ENCODE measurements at places on chromosomes 6 and 20.

DNA sequence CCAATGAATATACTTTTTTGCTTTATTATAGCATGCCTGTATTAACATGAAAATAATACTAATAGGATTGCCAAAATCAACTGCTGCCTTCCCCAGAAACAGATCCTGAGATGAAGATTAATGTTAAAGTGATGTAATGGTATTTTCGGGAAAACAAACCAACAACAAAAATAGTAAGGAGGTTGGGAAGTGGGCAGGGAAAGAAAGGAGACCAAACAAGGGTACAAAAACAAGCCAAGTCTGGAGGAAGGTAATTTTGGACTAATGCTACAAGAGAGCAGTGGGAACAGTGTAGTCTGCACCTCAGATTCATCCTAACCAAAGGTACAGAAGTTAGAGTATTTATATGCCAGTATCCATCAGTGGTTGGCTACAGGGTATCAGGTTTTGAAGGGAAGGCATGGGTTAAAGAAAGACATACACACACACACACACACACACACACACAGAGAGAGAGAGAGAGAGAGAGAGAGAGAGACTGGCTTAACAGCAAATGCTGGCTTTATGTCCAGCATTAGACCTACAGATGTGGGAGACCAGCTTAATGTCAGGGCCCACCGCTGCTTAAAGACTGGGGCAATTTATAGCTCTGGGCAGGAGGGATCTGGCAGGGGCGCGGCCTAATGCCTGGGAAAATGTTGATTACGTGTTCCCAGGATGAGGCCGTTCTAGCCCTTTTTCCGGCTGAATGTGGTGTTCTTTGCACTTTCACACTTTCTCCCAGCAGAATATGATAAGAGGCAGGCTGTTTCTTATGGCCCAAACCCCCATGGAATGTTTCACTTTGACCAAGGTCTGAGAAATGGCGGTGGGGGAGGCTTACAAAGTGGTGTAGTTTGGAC is 3.8 kb upstream of the SLC17A1 start:
- no peak for DNase-seq

- DNase-seq, result no peak
Measured at GRCh38 chr6:82372656-82373055, 9.0 kb downstream of the TPBG start.

DNA sequence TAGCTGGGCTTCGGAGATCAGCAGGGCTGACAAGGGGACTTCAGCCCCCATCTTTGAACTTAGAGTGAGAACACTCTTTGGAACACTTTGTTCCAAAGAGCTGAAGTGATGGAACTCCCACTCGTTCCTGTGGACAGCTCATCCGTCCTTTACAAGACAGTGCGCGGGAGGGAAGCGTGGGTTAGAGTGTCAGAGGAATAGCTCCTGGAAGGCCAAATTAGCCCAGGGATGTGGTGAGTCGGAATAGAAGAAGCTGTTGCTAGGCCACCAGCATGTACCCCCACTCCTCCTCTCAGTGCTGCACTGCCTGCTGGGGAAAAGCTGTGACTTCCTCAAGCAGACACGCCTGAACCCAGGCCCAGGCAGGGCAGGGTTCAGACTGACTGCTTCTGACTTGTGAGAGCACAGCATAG is 1.7 kb downstream of the SDCBP2 start:
- no peak for DNase-seq

- DNase-seq, result no peak
Measured at GRCh38 chr6:155646443-155646842, 190.8 kb upstream of the NOX3 start.

GRCh38 chr6:133631421-133631820 is 257.5 kb upstream of the TCF21 start:
- DNase-seq, result no peak

Data from fibroblast of the conjunctiva (primary cell).